ENCODE measurements at places on chromosomes 12 and 14.

DNA sequence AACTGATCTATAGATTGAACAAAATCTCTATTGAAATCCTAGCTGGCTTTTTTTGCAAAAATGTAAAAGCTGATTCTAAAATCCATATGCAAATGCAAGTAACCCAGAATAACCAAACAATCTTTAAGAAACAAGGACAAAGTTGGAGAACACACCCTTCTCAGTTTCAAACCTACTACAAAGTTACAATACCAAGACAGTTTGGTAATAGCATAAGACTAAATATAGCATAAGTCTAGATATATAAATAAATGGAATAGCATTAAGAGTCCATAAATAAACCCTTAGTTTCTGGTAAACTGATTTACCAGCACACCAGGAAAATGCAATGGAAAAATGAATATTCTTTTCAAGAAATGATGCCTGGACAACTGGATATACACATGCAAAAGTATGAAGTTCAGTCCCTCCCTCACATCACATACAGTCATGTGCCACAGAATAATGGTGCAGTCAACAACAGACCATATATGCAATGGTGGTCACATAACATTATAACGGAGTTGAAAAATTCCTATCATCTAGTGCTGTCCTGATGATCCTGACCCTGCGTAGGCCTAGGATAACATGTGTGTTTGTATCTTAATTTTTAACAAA is 94.5 kb upstream of the GRIN2B start:
- no peak for DNase-seq

DNA sequence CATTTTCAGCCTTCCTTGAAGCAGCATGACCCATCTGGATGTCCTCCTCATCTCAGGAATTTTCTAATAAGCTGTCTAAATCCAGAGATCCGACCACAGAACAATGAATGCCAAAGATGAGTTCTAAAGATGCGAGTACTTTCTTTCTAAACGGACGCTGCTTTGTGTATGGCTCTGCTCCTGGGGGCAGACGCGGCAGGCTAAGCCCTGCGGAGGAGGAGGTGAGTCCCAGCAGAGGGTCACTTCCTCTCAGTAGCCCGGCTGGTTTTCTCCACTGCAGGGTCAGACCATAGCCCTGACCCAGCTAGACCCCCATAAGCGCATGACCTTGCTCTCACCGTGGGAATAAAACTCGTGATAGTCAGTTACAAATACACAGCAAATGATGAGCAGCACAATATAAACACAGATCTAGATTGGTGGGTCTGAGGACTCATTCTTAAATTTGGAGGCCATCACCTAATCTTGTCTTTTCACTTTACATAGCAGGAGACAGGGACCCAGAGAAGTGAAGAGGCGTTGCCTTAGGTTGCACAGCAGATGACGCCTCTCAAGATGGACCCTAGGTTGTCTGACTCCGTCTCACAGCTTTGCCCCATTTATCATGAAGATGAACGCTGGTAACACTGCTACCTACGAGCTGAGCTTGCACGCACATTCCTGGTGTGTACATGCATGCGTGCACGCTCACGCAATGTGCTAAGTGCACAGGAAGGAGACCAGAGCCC is 16.6 kb downstream of the SSH1 start:
- peak; percentile 65 for DNase-seq

DNA sequence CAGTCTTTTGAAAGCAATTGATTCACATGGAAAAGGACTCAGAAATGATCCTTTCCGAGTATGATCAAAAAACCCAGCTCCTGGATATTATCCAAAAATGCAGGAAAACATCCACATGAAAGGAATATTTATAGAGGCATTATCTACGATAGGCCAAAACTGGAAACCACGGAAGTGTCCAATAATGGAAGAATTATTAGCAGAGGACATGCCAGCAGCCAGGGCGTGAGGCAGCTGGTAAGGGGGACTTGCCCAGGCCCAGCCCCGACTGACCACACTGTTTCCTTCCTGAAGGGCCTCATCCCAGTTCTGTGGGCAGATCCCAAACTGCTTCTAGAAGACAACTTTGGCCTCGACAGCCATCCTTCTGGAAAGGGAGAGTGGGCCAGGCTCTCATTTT is 20.5 kb downstream of the ACTN1 start:
- DNase-seq = no peak

GRCh38 chr12:512933-513332 is 53.2 kb downstream of the B4GALNT3 start:
- DNase-seq = no peak

- DNase-seq = no peak
Observed at GRCh38 chr14:75812622-75813021, 151.6 kb downstream of the TTLL5 start.

GRCh38 chr12:28218875-28219274 is 28.6 kb downstream of the CCDC91 start:
- DNase-seq = no peak

- no peak for DNase-seq
Observed at GRCh38 chr14:76673261-76673660, 88.0 kb upstream of the VASH1 start.

GRCh38 chr12:49980501-49981349 is 8.0 kb downstream of the AQP6 start:
- no peak for DNase-seq

DNA sequence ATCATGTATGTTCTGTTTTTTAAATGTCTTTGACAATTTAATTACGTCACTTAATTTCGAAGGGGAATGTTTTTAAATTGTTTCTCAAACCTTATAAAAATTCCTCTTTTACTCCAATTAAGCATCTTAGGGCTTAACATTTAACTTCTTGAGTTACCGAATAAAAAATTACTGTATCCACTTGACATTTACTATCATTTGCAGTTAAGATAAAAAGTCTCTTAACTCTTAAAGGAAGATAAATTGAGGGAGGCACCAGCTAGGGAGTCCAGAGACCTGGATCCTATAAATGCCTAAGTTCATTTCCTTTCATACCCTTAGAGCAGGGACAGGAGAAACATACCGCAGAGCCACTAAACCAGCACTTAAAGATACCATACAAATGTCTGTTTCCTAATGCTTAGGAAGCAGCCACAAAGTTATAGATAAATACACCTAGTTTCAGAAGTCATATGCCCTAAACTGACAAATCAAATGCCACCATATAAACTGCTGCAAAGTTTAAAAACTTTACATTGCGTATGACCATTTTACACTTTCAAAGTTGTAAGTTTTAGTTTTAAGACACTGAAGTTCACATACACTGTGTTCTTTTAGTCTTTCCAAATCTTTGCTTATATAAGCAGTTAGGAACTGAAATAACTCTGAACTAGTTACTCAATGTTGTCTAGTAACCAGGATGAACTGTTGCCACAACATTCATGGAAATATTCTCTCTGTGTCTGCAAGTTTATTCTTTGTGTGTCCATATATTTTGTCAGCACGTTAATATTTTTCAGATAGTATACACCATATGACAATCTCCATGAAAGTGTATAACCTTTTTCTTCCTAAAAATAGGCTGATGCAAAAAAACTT is 71.2 kb downstream of the GALNT4 start:
- DNase-seq = peak; percentile 67

DNA sequence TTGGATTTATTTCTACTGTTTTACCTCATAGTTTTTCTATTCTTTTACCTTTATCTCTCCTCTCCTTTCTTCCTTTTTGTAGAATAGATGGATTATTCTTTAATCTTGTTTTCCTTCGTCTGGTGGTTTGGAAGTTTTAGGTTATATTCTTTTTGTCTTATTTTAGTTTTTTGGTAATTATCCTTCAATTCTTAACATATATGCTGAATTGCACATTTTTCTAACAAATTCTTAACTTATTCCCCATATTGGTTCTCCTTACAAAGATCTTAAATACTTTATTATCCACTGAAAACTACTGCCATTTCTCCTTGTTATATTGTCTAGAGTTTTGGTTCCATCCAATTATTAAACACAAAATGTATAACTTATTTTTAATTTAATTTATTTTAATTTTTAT is 42.3 kb downstream of the CATSPERB start:
- DNase-seq = no peak

DNA sequence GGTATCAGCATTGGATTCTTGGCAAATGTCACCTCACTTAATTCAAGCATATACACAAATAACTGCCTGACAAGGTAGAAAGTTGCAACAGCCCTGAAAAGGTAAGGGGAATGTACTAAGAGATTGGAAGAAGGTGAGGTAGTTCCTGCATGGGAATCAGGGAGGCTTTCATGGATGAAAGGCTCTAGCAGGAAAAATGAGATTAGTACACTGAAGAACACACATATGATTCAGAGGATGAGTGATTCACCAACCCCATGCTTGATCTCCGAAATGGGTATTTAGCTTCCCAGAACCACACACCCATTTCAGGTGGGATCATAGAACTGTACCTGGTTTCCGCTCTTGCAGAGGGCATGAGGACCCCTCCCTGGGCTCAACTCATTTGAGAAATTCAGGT is 65.8 kb downstream of the PAH start:
- no peak for DNase-seq

DNA sequence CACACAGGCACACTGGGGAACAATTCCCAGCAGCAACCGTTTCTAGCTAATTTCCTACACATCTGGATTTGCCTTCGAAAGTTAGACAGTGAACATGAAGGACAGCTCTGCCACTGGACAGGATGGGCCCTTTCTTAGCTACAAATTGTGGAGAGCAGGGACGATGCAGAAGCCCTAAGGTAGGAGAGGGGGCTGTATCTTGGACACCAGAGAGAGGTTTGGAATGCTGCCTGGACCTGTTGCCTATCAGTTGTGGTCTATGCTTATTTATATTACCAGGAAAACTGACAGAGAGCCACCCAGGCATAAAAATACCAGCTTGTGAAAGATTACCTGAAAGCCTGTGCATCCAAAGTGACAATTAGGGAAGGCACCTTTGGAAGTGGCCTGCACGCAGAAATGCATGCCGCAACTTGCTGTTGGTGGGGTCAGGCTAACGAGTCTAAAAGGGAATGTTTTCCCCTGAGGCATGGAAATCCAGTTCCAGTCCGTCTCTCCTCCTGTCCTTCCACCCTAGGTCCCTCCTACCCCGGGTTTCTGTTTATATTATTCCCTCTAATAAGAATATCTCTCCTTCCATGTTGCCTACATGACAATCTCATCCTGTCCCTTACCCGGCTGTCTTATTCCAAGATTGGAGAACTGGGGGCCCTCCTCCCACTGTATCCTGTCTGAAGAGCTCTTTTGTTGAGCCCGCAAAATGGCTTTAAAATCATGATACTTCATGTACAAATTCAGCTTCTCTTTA is 60.2 kb downstream of the MDM2 start:
- DNase-seq = no peak

DNA sequence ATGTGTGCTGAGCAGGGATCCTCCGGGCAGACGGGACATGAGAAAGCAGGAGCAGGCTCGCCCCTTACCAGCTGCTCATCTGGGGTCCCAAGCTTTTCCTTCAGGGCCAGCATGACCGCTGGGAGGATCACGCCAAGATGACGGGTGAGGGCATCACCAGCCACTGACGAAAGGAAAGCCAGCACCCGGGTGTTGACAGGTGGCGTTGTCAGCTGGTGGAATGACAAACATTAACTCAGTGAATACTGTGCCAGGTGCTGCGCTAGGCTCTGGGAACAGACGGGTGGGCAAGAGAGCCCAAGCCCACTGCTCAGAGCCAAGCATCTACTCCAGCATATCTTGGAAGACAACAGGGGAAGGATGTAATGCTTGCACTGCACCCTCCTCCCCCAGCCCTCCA is 21.3 kb upstream of the RAB35 start:
- DNase-seq = no peak

DNA sequence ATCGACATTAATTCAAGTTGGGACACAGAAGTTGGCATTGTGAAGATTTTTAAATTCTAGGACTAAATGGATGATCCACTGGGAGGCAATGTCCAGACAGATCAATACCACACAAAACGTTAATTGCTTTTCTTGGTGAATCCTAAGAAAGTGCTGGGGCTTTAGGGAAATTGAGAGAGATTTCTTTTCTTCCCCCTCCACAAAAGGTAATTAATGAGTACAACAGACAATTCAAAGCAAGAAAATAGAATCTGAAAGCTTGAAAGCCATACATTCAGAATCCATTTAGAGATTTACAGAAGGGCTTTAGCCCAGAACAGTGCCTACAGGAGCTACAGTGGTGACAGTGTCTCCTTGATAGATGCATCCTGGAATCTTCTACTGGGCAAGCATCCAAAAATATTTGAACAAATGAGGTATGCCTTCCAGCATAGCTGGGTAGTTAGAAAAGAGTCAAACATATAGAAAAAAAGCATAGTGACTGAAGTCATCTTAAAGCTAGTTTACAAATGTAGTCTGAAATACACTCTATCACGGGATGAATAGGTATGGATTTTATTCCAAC is 718.1 kb downstream of the DIO2 start:
- DNase-seq = peak; percentile 20

GRCh38 chr14:88882236-88882635 is 57.8 kb downstream of the TTC8 start:
- no peak for DNase-seq

DNA sequence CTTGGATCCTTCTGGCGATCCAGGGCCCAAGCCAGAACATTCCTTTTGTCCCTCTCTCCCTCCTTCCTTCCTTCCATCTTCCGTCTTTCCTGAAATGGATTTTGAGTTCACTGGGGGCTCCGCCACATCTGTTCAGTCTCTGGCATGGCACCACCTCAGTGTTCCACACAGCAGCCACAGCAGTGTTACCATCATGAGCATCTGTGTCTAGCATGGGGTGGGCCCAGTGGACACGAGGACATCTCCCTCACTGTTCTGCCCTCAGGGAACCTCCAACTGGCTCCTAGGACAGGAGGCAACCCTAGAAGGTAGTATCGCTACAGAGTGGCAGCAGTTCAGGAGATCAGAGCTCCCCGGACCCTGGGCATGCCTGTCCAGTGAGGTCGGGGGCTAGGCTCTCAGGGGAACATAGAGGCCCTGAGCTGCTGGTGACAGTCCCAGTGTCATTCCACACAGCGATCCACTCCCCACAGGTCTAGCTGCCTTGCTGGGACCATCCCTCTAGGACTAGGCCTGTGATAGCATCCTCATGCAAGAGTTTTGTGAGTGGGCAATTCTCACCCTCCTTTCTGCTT is 59.0 kb downstream of the GALNT16 start:
- no peak for DNase-seq
